ENCODE measurements at places on chromosomes 2 and 18.

GRCh38 chr2:238259061-238260020 is 19.5 kb upstream of the HES6 start:
- no peak for DNase-seq

GRCh38 chr2:10844097-10844496 is 31.5 kb upstream of the PDIA6 start:
- peak; percentile 44 for DNase-seq

- no peak for DNase-seq
Measured at GRCh38 chr2:19774805-19775176, 127.0 kb downstream of the TTC32 start.

GRCh38 chr2:43217228-43218154 is 8.9 kb downstream of the ZFP36L2 start:
- DNase-seq, result no peak

DNA sequence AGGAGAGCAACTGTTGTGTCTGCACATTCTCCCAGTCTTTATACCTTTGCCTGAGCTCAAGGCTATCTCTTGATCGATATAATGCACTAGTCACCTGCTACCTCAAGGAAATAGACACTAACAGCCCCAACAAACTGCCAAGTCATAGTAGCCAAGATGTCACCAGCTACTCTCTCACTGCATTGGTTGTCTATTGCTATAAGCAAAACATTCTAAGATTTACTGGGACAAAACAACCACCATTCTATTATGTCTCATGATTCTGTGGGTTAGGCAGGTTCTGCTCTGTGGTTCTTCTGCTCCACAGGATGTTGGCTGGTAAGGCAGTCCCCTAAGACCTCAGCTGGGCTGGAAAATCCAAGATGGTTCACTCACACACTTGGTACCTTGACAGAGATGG is 28.5 kb upstream of the MLPH start:
- no peak for DNase-seq

DNA sequence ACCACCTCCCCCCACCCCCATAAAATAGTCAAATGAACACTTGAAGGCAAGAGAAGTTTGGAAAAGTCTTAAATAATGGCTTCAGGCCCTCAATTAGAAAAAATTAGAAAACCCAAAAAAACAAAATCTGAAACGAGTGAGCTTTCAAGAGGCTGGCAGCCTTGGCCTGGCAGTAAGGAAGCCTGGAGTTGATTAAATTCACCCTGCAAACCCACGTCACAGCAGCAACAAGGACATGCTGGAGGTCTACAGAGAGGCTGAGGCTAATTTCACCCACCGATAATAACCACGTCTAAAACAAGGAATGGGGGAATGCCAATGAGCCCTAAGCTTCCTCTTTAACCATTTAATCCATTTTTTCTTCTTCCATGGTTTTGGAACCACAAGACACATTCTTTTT is 122.7 kb upstream of the SMAD7 start:
- no peak for DNase-seq

DNA sequence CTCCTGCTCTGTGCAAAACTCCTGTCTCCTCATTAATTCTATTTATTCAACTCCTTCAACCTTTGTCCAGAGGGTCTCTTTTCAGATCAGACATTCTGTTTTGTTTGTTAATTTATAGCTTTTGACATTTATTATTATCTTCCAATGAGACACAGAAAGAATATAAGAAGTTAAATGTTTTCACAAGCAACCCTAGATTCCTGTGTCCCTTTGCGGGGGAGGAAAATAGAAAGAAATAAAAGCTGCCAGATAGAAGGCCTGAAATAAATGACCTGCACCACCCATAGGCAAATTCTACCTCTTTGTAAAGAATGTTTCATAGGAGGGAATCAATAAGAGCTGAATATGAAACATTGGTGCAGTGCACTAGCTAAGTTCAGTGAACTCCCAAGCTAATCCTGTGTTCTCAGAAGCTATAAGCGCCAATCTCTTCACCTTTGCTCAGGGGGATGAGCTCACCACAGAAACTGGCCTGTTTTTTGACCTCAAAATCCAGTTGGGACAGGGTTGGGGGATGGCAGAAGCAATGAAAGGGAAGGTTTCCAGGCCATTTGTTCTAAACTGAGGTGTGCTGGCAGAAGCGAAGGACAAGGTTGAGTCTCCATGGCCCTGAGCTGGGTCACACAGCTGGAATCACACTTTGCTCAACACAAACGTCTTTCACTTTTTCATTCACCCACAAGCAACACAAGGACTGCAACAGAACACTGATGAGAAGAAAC is 258.6 kb downstream of the NRXN1 start:
- no peak for DNase-seq

- DNase-seq, result no peak
Measured at GRCh38 chr2:191951832-191952231, 104.9 kb upstream of the CAVIN2 start.

GRCh38 chr2:149715005-149715592 is 127.5 kb upstream of the MMADHC start:
- peak; percentile 26 for DNase-seq

- DNase-seq, result no peak
Measured at GRCh38 chr2:150143087-150143536, 344.4 kb downstream of the RND3 start.

DNA sequence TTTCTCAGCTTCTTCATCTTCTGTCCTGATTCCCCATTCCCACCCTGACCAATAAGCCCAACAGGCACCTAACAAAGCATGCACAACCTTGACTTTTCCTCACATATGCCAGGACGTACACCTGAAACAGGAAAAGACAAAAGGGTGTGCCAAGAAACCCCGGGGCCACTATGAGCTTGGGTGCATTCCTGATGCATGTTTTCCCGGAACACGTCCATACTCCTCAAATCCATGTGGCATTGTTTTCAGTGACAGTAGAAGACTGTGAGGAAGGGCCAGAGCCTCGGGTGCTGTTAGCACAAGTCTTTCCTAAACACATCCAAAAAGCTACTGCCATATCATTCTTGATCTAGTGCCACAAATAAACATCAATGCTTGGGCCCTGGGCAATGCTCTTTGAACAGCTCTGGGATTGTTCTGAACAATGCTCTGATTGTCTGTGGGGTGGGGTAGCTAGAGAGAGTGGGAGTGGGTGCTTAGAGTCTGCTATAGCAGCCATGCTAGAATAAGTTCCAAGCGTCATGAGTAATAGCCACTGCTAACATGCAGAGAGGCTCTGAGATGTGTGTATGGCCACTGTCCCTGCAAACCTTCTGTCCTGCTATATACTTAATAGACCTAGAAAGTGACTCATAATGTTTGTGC is 181.7 kb upstream of the CRIM1 start:
- no peak for DNase-seq

DNA sequence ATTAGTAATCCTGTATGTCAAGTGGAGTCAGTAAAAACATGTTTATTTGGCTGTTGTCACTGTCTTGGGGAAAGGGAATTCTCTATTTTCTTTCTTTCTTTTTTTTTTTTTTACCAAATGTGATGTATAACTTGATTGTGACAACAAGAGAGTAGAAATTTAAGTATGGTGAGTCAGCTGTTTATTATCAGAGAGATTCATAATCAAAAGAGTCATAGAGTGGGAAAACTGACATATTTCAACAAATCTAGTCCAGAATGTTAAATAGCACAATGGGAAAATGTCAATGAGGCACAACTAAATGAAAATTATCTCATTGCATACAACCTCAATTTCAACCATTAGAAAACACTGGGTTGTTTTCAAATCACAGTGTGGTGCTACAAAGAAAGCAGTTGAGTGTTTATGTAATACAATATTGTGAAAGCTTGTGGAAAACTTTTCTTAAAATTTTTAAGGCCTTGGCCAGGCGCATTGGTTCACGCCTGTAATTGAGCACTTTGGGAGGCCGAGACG is 111.9 kb upstream of the DTNA start:
- DNase-seq, result no peak

GRCh38 chr2:20111311-20112131 is 60.1 kb upstream of the LAPTM4A start:
- DNase-seq, result no peak

DNA sequence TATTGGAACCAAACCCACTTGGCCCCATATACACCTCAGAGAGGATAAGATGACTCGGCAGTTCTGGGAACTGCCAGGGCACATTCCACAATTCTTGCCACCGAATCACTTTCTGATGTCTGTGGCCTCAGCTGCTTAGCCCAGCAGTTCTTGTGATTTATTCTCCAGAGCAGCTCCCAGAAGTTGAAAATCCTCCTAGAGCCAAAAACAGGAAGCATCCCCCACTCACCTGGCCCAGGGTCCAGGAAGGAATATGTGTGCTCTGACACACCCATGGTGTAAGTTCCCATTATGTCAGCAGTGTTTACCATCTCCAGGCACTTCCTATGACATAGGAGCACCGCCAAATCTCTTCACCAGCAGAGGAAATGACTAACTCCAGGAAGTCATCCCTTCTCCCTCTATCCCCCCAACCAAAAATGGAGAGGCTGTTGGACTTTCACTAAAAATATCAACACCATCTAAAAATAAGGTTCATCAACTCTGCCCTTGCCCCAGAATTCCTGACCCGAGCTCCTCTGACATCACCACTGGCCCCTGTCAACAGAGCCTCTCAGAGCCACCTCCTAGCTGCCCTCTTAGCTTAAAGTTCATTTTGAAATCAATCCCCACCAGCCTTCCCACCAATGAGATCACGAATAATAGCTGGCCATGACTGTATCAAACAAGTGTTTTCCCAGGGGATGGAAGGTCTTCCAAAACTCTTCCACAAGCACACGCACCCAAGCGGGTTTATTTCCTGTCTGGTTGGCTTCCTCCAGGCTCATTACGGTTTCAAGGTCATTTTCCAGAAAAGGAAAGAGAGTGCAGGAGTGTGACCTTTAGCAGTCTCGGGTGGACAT is 223.1 kb upstream of the PARD3B start:
- DNase-seq, result no peak

DNA sequence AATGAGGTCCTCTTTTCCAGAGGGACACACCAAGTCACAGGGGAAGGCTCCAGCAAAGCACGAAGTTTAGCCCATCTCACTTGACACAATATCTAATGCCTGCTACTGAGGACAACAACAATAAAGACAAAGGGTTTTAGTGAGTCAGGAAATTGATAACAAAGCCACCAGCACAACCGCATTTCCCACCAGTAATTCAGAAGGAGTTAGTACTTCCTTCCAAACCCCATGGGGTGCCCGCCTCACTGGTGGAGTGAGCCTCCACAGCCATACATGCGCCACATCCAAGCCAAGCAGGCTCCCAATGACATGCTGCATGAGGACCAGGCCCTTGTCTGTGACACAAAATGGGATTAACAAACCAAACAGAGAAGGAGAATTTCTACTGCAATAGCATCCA is 40.1 kb downstream of the MRPL35 start:
- no peak for DNase-seq

DNA sequence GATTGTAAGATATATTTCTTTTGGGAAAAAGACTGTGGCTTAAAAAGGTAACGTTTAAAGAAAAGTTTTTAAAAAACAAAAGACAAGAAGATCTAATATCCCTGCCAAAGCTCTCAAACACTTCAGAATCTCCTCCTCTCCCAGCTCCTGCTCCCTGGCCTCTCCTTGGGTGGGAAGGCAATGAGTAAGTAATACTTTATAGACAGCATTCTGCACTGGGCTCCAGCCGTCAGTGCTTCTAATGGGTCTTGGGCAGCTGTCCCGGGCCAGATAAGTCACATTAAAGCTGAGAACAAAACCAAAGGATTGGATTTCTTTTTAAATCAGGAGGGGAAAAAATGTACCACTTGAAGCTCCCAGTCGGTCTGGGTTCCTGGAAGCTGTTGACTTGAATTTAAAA is 133.7 kb downstream of the ALPK2 start:
- DNase-seq, result no peak

DNA sequence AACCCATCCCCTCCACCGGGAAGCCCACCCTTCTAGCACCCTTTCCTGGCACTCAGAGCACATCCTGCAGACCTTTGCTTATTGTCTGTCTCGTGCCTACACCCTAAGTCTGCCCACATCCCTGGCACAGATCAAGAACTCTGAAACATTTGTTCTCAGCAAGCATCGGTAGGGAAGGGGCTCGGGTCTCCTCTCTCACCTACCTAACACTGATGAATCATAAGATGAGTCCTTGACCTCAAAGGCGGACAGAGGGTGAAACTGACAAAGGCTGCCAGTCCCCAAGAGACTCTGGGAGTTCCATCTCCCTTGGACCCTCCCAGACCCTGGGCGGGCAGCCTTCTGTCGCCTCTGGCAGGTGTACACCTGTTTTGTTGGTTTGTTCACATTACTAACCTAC is 9.3 kb downstream of the MAL start:
- DNase-seq, result no peak

DNA sequence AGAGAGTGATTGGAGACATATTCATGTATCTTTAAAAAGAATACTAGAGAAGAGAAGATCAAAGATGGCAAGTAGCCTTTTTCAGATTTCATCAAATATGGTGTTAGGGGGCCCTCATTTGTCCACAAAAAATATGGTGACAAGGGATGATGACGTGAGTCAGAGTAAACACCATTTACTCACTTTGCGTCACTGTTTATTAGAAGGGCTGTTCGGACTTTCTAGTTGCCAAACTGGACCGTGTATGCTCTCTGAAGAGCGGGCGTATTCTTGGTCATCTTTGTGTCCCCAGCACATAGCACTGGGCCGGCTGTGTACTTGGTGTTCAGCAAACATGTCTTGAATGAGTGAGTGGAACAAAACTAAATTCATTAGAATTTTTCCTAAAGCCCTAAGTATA is 37.5 kb downstream of the TTC39C start:
- no peak for DNase-seq

GRCh38 chr2:69348781-69349180 is 38.2 kb downstream of the GFPT1 start:
- no peak for DNase-seq

GRCh38 chr2:184137955-184138354 is 460.4 kb upstream of the ZNF804A start:
- no peak for DNase-seq

DNA sequence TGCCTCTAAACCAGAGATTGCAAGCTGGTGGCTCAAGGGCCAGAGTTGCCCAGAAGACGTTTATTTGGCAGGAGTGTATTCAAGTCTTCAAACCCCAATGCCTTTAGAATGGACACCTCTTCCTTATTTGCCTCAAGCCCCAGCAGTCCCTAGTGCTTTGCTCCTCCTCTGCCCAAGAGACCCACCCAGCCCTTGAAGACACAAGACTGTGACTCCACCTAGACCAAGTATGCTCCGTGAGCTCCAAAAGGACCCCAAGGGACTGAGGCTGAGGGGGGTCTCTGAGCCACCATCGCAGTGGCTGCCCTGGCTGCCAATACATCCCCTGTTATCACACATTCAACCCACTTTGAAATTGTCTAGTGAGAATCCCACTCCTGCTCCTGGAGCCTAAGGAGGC is 99.3 kb downstream of the COL6A3 start:
- DNase-seq, result no peak

DNA sequence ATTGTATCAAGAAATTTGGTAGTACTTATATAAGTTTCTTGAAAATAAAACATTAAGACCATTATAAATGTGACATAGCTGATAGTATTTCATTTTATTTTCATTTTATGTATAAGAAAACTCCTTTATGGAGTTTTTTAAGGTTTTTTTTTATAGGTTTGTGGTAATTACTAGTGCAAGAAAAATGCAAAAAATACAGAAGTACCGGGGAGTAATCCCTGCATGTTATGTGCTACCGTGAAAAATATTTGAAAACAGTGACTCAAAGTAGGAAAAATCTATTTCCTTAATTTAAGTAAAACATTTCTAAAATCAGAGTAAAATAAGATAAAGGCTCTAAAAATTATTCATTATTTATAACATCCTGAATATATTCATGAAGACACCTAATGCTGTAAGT is 21.6 kb downstream of the ZSWIM2 start:
- no peak for DNase-seq
